ENCODE measurements at places on chromosomes 1 and 21.

DNA sequence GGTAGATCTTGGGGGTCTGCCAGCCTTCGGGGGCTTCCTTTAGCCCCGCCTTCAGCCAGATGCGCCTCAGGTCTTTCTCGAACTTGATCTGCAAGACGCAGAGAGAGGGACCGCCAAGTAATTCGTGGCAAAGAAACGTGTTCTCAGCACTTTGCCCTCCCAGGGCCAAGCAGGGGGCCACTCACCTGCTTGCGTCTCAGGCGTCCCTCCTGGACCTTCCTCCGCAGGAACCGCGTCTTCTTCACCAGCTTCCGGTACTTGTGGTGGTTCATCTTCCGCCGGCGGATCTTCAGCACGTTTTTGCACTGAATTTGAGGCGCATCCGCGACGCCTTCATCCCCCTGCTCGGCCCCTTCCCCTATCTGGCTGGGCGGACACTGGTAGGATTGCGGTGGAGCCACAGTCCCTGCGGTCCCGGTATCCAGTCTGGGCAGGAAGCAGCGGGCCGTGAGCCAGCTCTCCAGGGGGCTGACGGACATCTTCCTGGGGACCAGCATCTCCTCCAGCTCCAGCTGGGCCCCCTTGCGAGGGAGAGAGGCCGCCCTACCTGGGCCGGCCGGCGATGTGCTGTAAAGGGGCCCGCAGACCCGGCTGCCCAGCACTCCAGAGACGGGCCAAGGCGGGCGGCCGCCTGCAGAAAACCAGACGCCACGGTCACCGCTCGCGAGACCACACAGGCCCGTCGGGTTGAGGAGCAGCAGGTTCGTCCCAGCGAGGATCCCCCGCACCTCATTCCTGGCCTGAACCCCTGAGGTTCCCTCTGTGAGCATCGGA is 1.0 kb downstream of the AURKAIP1 start:
- no peak for DNase-seq

- DNase-seq = peak; percentile 95
Observed at GRCh38 chr21:40054403-40054802, 187.2 kb downstream of the PCP4 start.

- no peak for DNase-seq
Observed at GRCh38 chr21:42471206-42471605, 24.8 kb downstream of the RSPH1 start.

DNA sequence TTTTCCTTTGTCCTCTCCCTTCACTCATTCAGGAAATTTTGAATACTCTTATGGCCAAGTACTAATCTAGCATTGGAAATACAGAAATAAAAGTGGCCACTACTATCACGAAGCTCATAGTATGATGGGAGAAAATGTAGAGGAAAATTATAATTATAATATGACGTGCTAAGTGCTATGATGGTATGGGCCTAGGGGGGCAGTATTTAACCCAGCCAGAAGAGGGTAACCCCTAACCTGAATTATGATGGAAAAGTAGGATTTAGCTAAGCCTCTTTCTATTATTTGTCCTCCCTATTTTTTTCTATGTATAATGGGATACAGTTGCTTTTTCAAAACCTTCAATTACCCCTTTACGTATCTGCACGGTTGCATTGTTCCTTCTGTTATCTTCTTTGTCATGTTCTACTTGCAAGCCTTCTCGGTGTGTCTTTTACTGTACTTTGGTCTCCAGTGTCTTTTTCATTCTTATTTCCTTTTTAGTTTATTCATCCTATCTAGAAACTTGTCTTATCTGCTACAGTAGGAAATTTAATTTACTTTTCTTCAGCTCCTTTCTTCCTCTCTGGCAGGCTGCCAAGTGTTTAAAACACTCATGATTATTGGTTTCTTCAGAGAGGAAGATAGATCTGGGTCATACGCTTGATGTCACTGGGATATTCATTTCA is 88.8 kb upstream of the GPR52 start:
- DNase-seq = no peak

DNA sequence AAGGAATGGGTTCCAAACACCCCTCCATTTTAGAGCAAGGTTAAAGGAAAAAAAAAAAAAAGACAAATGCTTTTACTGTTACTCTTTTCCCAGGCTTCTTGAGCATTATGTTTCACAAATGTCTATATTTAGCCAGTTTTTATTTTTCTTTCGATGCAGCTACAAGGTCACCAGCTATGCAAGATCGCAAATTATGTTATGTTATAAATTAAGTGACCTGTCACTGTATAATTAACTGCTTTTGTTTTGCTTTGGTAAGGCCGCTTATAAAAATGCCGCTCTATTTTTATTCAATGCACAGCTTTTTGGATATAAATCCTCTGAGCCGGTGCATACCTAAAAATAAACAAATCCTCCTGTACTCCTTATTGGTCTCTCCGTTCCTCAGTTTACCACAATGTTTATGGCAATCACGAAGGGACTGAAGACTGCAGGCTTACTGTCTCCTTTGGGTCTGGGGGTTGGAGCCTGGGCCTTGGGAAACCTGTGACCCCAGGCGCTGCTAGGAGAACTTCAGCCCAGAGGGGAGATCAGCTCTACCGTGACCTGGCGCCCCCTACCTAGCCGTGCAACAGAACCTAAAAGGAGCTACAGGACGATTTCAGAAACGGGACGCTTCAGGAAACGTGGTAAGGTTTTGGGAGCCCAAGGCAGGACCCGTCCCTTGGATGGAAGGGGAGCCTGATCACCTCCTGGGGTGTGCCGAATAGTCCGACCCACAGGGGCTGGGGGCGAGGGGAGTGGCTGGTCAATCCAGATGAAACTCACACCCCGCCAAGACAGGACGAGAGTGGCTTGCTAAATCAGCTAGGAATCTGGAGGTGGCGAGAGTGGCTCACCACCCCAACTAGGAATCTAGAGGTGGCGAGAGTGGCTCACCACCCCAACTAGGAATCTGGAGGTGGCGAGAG is 101.2 kb upstream of the CD55 start:
- DNase-seq = no peak

DNA sequence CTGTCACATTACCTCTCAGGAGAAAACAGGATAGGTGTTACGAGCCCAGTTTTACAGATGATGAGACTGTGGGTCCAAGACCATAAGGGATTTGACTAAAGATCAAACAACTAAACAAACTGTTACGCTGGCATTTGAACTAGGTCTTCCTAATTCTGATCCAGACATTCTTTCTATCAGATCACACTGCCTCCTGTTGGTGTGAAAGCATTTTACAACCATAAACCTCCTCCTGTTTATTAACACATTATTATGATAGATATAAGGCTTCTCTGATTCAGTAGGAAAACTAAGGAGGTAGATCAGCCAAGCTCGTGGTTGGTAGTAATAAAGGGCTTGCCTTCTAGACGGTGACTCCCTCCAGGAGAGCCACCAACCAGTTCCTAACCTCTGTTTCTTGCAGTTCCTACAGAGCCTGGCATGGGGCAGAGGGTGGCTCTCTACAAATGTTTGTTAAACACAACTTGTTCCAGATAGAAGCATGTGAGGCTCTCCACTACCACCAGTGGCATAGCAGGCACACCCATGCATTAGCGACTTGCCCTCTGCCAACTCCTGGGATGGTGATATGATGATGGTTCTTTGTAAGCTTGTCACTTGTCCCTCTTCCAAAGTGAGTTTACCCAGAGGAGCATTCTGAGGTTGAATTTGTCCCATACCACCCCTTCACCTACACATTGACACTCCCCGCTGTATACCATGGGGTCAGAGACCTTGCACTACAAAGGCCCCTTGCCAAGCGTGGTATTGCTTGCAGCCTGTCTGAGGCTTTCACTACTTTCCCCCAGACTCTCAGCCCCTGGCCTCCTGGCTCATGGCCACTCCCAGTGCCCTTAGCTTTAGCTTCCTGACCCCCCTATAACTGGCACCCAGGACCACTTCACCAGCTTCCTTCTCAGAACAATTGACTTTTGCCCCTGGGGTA is 96.4 kb upstream of the HOOK1 start:
- DNase-seq = no peak

- no peak for DNase-seq
Observed at GRCh38 chr1:25657121-25657882, 40.7 kb downstream of the MAN1C1 start.

DNA sequence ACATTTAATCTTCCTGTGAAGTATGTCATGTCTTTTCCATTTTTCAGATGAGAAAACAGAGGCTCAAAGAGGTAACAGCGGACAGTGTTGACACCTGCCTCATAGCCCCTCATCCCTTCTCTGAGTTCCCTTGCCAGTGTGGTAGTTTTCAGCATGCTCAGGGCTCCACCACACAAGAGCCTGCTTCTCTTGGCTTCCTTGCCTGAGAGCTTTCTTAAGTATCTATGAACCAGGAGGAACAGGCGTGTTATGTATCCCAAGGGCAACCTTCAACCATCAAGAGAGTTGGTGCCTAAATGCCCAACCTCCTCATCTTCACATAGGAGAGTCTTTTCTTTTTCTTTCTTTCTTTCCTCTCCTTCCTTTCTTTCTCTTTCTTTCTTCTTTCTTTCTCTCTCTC is 5.9 kb upstream of the PAFAH2 start:
- DNase-seq = no peak

- DNase-seq = no peak
Observed at GRCh38 chr1:193102662-193103061, 2.6 kb downstream of the GLRX2 start.

DNA sequence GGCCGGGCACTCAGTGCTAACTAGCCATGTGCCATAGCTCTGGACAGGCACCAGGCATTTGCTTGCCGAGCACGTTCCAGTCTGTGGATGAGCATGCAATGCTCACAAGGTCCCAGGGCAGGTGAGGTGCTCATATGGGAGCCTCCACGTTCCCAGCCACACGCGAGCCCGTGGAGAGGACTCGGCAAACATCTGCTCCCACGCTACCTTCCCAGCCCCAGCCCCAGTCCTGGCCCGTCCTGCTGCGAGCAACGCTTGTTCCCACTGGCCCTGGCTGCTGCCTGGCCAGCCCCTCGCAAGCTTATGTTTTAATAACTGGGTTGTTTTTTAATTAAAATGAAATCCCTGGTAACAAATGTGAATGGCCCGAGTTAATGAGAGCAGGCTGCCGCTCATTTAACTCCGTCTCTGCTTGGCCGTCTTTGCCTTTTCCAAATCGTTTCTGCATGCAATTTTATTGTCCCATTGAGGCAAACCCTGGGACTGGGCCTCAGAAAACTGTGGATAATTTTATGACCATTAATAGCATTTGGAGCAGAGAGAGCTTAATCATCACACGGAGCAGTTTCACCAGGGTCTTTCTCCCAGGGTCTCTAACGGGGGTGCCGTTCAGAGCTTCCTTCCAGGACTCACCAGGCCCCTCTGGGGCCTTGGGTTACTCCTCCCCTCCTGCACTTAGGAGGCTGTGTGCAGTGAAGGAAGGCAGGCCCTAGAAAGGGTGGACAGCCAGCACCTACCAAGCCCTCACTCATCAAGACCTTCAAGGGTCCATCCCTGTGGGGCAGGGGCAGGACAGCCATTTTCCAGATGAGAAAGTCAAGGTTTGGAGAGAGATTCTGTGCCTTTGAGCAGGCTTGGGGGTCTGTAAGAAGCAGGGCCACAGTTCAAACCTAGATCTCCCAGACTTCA is 136.8 kb downstream of the GLIS1 start:
- no peak for DNase-seq

GRCh38 chr1:3776231-3776961 is 3.8 kb downstream of the SMIM1 start:
- DNase-seq = peak; percentile 66

GRCh38 chr1:6131561-6131960 is 48.6 kb downstream of the CHD5 start:
- no peak for DNase-seq

GRCh38 chr21:45543710-45544448 is 1.6 kb upstream of the SLC19A1 start:
- DNase-seq = no peak

- no peak for DNase-seq
Observed at GRCh38 chr1:35691571-35692220, 27.0 kb downstream of the C1orf216 start.

GRCh38 chr1:151273924-151274466 is 8.1 kb upstream of the ZNF687 start:
- DNase-seq = no peak

DNA sequence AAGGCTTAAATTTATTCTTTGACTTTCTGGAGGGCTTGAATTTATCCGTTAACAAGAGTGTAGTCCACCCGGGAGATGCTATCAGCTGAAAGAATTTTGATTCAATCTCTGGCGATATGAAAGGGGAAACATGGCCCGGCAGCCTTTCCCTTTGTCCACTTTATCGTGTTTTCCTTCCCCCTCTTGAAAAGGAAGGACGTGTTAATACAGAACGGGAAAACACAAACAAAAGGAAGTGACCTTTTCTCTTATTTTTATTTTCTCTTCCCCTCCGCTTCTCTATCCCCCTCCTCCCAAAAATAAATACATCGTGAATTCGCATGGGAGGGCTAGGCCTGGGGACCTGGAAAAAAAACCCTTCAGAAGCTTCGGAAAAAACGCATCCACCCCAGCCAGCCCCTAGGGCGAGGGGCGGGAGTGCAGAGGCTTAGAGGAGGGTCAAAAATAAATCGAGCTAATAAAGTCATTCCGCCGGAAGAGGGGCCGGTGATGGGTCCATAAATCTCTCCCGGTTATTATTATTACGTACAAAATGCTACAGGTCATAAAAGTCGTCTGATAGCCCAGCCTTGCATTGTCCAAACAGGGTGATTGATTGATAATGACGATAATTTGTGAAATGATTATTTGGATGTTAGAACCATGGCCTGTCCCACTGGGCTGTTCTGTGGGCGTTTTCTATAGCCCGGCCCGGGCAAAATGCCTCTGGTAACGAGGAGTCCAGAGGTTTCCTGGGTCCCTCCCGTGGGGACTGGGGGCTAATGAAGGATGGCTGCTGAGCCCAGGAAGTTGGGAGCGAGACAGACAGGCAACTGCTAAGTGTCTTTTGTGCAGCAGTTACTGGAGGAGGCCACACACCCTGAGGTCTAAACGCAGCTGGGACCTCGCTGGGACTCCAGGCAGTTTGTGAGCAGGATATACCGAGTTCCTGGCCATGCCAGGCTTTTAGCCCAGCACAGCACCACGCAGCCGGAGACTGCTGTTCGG is 179.4 kb downstream of the PRDM16 start:
- DNase-seq = no peak

GRCh38 chr1:160020196-160020595 is 11.6 kb downstream of the PIGM start:
- no peak for DNase-seq

DNA sequence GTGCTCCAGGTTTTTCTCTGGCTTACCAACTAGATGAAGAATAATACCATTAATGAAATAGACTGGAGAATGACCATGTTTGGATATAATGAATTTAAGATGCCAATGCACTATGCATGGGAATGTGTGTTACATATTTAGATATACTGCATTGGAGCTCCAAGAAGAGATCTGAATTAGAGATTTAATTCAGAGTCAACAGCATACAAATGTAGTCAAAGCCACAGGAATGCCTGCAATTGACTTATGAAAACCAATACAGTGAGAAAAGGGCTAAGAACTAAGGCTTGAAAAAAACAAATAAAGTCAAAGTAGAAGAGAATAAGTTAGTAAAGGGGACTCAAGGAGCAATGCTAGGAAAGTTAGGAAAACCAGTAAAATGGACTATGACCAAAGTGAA is 59.1 kb downstream of the USP24 start:
- no peak for DNase-seq

Data from T47D (cell line).